ENCODE measurements at places on chromosomes 16 and 17.
A peak's percentile ranks its signal among the peaks of the same experiment; 100 is the strongest.

GRCh38 chr17:72423718-72424117, 302.9 kb downstream of the SOX9 start:
- DNase-seq = no peak

- DNase-seq = no peak
Measured at GRCh38 chr17:78252701-78253635, 21.5 kb downstream of the TMEM235 start.

DNA sequence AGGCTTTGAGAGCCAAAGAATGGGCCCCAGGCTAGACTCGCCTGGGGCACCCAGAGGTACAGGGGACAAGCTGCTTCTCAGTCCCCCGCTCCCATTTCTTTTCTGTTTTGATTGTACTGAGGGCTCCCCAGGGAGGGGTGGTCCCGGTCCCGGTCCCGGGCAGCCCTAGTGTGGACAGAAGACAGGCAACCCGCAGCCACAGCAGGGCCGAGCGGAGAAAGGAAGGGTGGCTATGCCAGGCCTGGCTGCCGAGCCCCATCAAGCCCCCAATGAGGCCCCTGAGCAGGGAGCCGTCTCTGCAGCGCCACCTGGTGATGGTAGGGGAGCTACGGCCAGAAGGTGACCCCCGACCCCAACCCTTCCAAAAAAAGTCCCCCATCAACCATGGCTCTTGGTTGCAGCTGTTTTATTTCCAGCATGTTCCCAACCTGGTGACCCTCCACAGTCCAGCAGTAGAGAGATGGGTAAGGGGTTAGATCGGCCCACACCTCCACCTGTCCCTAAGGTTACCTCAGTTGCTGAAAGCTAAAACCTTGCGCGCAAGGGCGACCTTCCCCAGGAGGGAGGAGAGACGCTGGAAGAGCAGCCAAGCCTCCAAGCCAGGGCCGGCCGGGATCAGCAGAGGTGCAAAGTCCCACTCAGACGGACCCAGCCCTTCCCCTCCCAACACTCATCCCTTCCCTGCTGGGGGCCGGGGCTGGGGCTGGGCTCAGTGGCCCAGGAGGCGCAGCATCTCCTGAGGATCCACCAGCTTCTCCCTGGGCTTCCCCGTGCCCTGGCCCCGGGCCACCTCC, 2.6 kb upstream of the GRIN2C start:
- peak; percentile 93 for DNase-seq

GRCh38 chr16:17277981-17278381, 192.8 kb downstream of the XYLT1 start:
- DNase-seq = peak; percentile 27

GRCh38 chr17:67378454-67379250, 1.6 kb downstream of the PITPNC1 start:
- peak; percentile 86 for DNase-seq

GRCh38 chr16:53925107-53925410, 221.1 kb downstream of the FTO start:
- DNase-seq = no peak

- DNase-seq = no peak
Measured at GRCh38 chr16:50326835-50327465, 41.8 kb downstream of the BRD7 start.

GRCh38 chr16:58464047-58464915, 35.7 kb upstream of the NDRG4 start:
- peak; percentile 56 for DNase-seq

DNA sequence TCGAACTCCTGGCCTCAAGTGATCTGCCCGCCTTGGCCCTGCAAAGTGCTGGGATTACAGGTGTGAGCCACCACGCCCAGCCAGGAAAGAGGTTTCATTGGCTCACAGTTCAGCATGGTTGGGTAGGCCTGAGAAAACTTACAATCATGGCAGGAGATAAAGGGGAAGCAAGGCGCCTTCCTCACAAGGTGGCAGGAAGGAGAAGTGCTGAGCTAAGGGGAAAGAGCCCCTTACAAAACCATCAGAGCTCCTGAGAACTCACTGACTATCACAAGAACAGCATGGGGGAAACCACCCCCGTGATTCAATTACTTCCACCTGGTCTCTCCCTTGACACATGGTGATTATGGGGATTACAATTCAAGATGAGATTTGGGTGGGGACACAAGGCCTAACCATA, 411.7 kb upstream of the ZFHX3 start:
- DNase-seq = no peak

DNA sequence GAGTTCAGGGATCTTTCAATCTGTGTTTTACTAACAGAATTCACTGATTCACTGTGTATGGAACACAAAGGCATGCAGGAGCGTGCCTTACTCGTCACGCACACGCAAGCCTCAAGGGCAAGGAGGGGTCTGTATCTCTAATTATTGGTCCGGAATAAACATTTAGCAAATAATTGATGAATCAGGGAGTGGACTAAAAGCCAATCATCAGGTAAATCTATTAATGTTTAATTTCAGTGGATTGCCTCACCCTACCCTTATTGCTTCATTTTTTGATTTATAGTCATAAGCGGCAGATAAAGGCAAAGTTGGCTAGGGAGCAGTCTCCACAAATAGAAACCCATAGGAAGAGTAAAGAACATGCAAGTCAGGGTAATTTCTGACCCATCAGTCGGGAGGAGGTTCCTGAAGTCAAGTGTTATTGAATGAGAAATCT, 7.4 kb upstream of the HSD17B2 start:
- no peak for DNase-seq

- no peak for DNase-seq
Measured at GRCh38 chr16:68367440-68367839, 56.6 kb downstream of the PRMT7 start.

GRCh38 chr16:68416057-68417046, 32.0 kb downstream of the SMPD3 start:
- no peak for DNase-seq

GRCh38 chr17:78316115-78316866, 43.6 kb downstream of the SOCS3 start:
- no peak for DNase-seq

GRCh38 chr16:69889295-69889964, 61.7 kb upstream of the CLEC18A start:
- DNase-seq = no peak

DNA sequence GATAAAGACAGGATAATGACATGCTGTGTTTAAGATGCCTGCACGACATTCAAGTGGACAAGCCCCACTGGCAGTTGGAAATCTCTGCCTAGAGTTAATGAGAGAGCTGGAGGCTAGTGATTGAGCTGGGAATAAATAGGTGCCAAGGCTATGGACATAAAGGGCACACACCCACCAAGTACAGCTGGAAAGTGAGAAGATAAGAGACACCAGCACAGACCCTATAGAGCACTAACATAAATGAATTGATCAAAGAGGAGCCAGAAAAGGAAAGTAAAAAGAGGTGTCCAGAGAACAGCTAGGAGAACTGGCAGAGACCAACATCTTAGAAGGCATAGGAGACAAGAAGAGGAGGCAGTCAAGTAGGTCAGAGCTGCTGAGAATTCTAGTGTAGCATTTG, 101.2 kb downstream of the YPEL2 start:
- no peak for DNase-seq

DNA sequence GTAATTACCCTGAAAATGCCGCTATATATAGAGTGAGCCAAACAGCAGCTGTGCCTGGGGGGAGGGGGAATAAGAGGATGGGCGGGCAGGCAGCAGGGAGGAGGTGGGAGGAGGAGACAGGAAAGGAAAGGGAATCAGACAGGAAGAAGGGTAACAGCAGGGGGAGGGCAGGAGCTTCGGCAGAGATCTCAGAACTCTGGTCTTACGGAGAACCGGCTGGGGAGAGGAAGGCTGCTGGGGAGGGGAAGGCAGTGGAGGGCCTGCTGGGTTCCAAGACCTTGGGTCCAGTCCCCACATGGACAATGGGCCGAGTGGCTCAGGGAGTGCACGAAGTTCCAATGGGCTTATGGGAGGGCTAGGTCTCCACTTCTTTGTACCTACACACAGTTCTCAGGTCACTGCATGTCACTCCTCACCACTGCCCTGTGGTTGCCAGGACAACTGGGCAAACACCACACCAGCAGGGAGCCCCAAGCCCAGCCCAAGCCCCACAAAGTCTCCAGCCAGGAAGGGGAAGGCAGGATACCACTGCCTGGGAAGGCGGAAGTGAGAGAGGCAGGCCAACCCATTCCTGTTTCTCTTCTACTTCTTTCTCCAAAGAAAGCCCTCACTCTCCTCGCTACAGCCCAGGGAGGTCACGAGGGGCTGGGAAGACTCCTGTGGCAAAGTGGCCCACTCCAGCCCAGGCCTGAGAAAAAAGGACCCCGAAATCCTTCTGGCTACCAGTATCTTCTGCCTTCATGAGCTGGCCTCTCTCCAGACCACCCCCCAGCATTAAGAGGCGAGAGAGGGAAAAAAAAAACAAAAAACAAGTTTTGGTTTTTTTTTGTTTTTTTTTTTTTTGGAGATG, 25.3 kb downstream of the G6PC3 start:
- DNase-seq = peak; percentile 75

- no peak for DNase-seq
Measured at GRCh38 chr16:57544124-57544653, 1.7 kb downstream of the ADGRG5 start.

GRCh38 chr17:69714669-69715068, 300.2 kb downstream of the MAP2K6 start:
- no peak for DNase-seq

DNA sequence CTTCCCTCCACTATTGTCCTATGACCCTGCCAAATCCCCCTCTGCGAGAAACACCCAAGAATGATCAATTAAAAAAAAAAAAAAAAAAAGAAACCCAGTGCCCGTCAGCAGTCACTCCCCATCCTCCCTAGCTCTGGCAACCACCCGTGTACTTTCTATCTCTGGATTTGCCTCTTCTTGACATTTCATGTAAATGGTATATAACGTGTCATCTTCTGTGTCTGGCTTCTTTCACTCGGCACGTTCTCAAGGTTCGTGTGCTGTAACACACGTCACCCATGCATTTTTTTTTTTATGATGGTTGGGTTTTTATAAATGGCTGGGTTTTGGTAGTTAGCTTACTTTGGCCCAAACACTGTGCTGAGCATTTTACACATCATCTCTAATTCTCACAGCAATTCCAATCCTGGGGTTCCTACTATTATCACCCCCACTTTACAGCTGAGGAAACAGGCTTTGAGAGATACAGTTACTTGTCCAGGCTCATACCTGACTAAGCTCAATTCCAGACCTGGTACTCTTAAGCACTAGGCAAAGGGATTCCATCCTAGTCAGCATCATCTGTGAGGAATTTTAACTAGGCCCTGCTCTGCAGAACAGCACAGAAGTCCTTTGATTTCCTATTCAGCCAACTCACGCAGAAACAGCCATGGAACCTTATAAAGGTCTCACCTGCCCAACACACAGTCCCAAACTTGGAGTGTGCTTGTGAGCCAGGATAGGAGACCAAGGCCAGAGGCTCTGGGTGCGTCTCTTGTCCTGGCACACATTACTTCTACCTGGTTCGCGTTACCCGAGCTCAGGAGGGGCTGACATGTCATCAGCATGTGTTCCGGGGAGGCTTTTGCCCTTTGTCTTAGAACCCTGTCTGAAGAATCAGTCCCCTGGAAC, 11.7 kb downstream of the NDUFAB1 start:
- no peak for DNase-seq

DNA sequence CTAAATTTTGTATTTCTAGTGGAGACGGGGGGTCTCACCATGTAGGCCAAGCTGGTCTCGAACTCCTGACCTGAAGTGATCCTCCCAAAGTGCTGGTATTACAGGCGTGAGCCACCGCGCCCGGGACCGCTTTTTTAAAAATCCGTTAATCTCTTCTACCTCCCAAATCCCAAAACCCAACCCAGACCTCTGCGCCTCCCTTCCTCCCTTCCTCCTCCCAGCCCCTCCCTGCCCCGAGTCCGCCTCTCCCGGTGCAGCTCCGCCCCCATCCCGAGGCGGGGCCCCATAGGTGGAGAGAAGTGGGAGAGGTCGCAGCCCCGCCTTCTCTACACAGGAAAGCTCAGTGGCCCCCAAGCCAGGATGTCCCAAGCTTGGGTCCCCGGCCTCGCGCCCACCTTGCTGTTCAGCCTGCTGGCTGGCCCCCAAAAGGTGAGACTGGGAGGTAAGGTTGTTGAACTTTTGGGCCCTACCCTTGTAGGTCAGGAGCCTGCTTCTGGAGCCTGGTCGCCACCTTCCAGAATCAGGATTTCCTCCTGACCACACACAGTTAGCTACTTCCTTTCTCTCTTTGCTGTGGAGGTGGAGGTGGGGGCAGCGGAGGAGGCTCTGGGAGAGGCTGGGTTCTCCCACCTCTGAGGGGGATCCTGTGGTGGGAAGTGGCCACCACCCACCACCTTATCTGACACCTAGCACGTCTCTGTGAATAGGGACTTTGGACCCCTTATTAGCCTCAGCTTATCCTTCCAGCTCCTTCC, at the start of gene TMEM92:
Gene TMEM92, plus strand, starts transcription at position 325 of the 755 bp plus-strand sequence. Its CDS starts 36 bp downstream, at position 361.
- DNase-seq = peak; percentile 83

- no peak for DNase-seq
Measured at GRCh38 chr16:26019381-26020242, 327.9 kb downstream of the HS3ST4 start.

DNA sequence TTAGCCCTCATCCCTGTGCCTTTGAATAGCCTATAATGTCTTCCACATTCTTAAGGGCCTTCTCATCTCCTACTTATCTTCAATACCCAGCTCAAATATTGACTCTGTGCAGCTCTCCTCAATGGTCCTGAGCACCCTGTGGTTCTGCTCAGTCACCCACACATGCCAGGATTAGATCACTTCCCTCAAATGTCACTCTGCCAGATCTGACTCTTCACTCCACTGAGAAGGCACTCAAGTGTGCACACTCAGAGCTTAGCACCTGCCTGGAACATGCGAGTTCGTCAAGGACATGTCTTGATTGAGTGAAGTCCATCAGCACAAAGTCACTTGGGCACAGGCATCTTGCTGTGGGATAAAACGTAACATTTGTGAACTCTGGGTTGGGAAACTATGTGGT, 404.8 kb downstream of the CDH13 start:
- no peak for DNase-seq

GRCh38 chr16:27723711-27724481, 174.0 kb downstream of the KATNIP start:
- no peak for DNase-seq

DNA sequence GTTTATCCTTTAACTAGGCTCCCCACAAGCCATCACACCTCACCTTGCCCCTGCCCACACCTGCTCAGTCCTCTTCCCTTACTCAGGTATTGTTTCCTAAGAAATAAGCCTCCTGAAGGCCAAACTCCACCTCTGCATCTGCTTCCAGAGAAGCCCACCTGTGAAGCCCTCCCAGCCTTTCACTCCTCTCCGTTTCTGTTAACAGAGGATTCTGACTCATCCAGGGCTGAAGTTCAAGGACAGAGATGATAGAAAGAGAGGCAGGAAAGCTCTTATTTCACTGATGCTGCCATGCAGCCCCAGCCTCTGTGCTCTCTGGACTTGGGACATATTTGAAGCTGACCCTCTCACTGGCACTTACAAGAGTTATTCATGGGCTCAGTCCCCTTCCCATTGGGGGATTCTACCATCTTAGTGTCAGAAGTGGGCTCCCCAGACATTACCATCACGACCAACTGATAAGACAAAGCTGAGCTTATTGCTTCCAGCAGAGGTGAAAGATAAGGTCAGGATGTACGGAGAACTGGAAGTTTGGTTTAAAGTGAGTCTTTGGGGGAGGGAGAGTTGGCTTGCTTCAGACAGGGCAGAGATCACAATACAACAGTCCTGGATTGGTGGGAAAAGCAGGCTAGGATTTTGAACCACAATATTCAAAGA, 35.3 kb upstream of the XYLT2 start:
- no peak for DNase-seq

GRCh38 chr17:38416840-38417209, 11.4 kb upstream of the ARHGAP23 start:
- no peak for DNase-seq

- DNase-seq = no peak
Measured at GRCh38 chr17:66843627-66844026, 8.7 kb downstream of the CACNG5 start.

All from nephron progenitor cell (in vitro differentiated cells).